ENCODE measurements at places on chromosomes 11 and 22. TPM values are rescaled to one million over a fixed set of nuclear protein-coding genes. Genes with fewer than 3 reads are reported as not detected.

GRCh38 chr22:19120829-19121630 lies 1.2 kb downstream of the DGCR2 start:
- no peaks in the 10 kb centered on the region for H3K4me1 ChIP-seq
- no peak for DNase-seq
- H3K36me3 ChIP-seq, result peaks cover 4% of the 10 kb centered on the region
- no peaks in the 10 kb centered on the region for H3K27me3 ChIP-seq
- H3K4me3 ChIP-seq, result peak overlapping the region; percentile 94
- H3K27ac ChIP-seq, result peak overlapping the region; percentile 96

DNA sequence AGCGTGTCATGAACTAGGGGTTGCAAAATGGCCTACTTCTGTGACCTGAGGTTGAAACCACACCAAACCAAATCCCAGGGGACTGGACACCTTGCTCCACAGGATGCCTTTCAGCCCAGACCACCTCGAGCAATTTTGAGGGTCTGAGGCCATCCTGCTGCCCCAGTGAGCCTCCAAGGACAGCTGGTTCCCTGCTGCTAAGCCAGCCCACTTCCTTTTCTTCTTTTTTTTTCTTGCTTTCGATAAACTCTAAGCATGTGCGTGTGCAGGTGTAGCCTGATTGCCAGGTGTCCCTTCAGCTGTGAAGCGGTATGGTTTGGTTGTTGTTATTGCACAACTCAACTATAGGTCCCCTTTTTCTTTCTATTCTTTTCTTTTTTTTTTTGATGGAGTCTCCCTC lies 2.7 kb downstream of the CRYBB1 start:
- no peaks in the 10 kb centered on the region for H3K4me1 ChIP-seq
- H3K27ac ChIP-seq, result no peak overlapping the region
- no peaks in the 10 kb centered on the region for H3K36me3 ChIP-seq

MTCH2 gene
- total RNA-seq, result 33.9 TPM

- peaks cover 4% of the 10 kb centered on the region for H3K4me1 ChIP-seq
- no peaks in the 10 kb centered on the region for H3K36me3 ChIP-seq
- H3K27ac ChIP-seq, result no peak overlapping the region
- H3K4me3 ChIP-seq, result no peak overlapping the region
These were observed 8.7 kb upstream of the LAYN start for GRCh38 chr11:111531687-111532364.

DNA sequence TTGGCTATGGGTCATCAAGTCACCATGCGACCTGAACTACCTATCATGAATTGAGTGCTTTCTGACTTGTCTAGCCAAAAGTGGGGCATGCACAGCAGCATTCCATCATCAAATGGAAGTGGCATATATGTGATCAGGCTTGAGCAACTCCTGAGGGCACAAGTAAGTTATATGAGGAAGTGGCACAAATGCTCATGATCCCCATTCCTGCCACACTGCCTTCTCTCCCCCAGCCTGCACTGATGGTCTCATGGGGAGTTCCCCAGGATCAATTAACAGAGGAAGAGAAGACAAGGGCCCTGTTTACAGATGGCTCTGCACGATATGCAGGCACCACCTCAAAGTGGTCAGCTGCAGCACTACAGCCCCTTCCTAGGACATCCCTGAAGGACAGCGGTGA lies 21.8 kb downstream of the MS4A4E start:
- no peak for DNase-seq
- no peak overlapping the region for H3K27ac ChIP-seq
- H3K4me1 ChIP-seq, result no peaks in the 10 kb centered on the region

DNA sequence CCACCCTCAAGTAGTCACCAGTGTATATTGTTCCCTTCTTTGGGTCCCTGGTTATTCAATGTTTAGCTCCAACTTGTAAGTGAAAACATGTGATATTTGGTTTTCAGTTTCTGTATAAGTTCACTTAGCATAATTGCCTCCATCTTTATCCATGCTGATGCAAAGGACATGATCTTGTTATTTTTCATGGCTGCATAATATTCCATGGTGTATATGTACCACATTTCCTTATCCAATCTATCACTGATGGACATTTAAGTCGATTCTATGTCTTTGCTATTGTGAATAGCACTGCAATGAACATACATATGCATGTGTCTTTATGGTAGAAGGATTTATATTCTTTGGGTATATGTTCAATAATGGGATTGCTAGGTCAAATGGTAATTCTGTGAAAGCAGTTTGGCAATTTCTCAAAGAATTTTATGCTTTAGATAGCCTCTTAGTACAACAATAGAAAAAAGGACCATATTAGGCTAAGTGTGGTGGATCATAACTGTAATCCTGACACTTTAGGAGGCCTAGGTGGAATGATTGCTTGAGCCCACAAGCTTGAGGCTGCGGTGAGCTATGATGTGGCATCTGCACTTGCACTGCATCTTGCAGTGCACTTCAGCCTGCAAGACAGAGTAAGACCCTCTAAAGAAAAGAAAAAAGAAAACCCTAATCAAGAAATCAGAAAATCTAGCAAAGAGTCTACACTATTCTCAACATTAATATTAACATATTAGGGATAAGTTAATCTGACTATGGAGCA lies 468.5 kb upstream of the FAT3 start:
- no peak for DNase-seq
- no peaks in the 10 kb centered on the region for H3K4me1 ChIP-seq
- H3K4me3 ChIP-seq, result no peak overlapping the region

DNA sequence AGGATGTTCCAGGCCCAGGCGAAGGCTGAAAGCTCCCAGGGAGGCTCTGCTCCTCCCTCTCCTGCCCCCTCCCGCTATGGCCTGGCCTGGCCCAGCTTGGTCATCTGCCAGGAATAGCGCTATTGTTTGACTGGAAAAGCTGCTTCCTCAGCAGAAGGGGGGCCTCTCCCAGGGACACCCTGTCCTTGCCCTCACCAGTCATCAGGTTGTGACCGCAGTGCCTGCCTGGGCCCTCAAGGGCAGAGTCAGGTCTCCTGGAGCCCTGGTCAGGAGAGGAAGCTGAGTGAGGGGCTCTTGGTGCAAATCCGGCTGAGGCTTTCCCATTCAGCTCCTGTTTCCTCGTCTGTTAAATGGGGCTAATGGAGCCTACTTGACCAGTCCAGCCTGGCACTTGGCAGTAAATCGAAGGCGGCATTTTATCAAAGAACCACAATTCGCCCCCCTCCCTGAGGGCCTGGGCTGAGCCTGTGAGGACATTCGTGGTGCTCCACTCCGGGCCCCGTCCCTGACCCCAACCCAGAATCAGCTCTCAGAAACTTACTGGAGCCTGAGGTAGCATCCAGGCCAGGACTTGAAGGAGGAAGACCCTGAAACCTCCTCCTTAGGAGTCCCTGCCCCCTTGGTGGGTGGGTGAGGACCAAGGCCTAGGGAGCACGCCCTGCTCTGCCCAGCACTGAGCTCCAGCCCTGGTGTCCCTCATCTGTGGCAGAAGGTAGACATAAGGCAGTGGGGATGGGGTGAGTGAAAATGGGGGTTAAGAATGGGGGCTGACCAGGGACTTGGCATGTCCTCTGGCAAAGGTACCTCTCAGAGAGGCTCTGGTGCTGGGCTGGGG lies 2.0 kb upstream of the CASTOR1 start:
- peaks cover 38% of the 10 kb centered on the region for H3K4me1 ChIP-seq
- no peak overlapping the region for H3K4me3 ChIP-seq
- no peaks in the 10 kb centered on the region for H3K27me3 ChIP-seq
- peaks cover 40% of the 10 kb centered on the region for H3K36me3 ChIP-seq
- peak; percentile 97 for DNase-seq

GRCh38 chr11:115182282-115182955 lies 321.8 kb downstream of the CADM1 start:
- H3K27me3 ChIP-seq, result no peaks in the 10 kb centered on the region
- no peaks in the 10 kb centered on the region for H3K36me3 ChIP-seq
- DNase-seq, result no peak
- no peaks in the 10 kb centered on the region for H3K4me1 ChIP-seq
- H3K27ac ChIP-seq, result no peak overlapping the region

Data from sigmoid colon (tissue), 7 donors.